ENCODE measurements at places on chromosomes 3 and 15. TPM values are rescaled to one million over a fixed set of nuclear protein-coding genes. Genes with fewer than 3 reads are reported as not detected.

The TXNRD3 gene
- 4.6 TPM for polyA plus RNA-seq

The CLEC3B gene
- polyA plus RNA-seq: not detected

DNA sequence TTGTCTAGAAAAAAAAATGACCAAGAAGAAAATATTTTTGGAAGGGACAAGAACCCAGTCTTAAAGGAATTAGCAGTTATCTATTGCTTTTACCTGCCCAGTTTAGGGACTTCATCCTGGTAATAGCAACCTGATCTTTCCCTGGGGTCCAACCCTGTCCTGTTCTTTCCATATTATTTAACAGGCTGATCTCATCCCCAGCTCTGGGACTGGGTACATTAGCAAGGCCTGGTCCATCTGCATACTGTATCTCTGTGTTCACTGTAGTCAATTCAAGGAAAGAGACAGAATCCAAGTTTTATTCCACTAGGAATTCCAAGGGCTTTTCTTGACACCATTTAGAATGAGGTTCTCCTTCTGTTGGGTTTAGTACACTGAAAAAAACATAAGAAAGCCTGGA is 191.7 kb upstream of the GADL1 start:
- no peak for DNase-seq

The SKOR1 gene
- polyA plus RNA-seq: 0.11 TPM

- no peak for DNase-seq
These were observed 49.5 kb upstream of the HACD2 start for GRCh38 chr3:123634149-123635051.

DNA sequence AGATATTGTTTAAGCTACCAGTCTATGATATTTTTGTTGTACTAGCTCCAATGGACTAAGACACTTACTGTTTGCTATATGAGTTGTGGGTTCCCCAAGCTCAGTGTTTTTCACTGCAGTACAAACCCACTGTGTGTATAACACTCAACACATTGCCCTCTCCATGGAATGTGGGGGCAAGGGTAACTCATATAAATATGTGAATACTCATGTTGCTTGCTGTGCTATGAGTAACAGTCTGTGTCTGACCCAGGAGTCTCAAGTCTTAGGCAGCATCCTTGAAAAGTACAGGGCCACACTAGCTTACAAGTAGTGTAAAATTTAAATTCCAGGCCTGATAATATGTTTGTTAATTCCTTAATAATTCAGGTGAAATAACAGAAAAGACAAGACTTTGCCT is 22.5 kb upstream of the CNTN3 start:
- DNase-seq: no peak

GRCh38 chr3:111781561-111782446 is 77.3 kb upstream of the PHLDB2 start:
- no peak for DNase-seq

- peak; percentile 13 for DNase-seq
These were observed 194.7 kb downstream of the LPP start for GRCh38 chr3:188348435-188349244.

- no peak for DNase-seq
These were observed 8.4 kb downstream of the GATA2 start for GRCh38 chr3:128484404-128485281.

The ZNF620 gene
- 2.1 TPM for polyA plus RNA-seq

DNA sequence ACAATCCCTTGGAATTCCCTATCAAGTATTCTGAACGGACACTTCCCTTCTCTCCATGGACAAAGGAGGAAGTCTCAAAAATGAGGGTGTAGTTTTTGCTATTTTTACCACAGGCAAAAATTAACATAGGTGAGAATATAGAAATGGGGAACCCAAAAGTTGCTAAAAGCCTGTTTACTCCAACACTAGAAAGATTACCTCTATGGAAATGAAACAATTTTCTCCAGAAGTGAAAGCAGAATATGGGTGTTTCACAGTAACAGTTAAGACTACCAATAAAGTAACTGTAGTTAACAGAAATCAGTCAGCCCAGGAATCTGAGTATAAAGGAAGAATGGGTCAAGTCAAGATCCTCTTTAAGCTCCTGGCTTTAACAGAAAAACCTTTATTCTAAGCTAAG is 9.3 kb downstream of the TRA2B start:
- no peak for DNase-seq

The KBTBD12 gene
- not detected for polyA plus RNA-seq

The CPLX3 gene
- polyA plus RNA-seq: not detected

The ZPLD1 gene
- polyA plus RNA-seq: 0.05 TPM

DNA sequence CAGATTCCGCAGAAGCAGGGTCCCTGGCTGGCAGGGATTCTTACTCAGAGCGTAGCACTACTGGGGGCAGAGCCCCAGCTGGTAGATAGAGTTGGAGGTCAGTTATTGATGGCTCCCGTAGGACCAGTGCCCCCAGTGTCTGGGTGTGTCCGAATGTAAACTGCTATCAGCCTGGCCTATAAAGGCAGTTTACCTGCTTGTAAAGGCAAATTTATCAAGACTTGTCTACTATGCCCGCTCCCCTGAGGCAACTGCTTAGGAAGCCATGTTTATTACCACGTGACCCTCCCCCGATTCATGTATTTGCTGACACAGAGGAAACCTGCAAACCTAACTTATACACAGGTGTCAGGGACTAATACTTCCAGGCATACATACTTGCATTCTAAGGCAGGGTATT is 607 bp upstream of the PPP1R14D start:
- no peak for DNase-seq

DNA sequence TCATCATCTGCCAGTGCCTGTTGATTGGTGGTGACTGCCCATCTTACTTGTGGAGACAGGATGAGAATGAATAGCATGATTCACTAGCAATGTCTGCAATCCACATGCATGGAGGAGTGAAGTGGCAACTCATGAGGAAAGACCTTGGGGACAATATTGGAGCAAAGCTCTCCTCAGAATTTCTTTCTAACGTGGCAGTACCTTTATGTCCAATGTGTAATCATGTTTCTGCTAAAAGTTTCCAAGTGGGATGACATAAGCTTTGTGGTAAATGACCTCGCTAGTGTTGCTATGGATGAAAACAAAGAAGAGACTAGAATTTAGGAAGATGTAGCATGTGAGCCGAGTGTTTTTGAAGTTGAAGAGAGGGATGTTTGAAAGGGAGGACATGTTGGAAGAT is 117.8 kb downstream of the CPNE4 start:
- no peak for DNase-seq

The CD200R1 gene
- 0.08 TPM for polyA plus RNA-seq

The HMCES gene
- polyA plus RNA-seq: 38.1 TPM

- DNase-seq: no peak
These were observed 1035.2 kb downstream of the MCTP2 start for GRCh38 chr15:95266451-95267061.

DNA sequence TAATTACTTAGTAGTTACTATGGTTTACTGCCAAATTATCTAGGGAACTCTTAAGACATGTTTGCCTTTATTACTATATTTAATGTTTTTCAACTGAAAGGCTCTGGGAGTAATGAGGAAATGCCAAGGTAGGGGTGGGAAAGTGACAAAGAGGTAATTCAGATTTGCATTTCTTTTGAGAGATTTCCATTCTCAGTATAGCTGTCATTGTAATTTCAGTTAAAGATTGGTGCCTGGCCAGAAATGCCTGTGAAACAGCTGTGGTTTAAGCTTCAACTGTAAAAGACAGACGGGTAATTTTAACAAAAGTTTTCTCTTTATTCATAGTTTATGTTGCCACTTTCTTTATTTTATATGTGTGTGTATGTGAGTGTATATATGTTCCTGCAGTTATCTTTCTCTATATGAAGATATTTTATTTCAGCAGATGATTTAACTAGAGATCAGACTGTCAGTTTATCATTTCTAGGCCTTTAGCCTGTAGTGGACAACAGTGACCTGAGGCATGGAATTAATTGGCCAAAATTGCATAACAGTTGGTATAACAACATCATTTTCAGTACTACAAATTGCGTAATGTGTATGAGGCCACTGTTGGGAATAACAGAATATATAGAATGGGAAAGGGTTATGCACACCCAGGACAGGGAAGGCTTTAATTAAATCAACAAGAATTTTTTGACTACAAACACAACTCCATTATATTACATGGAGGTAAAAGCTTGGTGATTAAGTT is 119.0 kb downstream of the BBX start:
- DNase-seq: no peak

The IFT80 gene
- 30.7 TPM for polyA plus RNA-seq

DNA sequence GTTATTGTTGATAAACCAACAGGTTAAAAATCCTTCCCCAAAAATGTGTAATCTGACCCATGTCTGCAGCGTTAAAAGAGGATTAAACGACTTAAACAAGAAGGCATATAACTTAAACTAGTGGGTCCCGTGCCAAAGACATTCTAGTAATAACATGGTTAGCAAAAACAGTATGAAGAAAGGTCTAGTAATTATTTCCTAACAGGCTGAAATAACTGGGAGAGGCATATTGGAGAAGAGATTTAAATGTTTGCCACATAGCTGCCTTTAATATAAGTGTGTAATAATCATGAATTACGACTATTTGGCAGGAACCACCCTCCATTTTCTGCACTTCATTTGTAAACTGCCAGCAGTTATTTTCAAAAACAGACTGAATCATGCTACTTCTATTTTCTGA is 67.7 kb upstream of the CSPG5 start:
- no peak for DNase-seq

The VIPR1 gene
- polyA plus RNA-seq: 0.80 TPM

DNA sequence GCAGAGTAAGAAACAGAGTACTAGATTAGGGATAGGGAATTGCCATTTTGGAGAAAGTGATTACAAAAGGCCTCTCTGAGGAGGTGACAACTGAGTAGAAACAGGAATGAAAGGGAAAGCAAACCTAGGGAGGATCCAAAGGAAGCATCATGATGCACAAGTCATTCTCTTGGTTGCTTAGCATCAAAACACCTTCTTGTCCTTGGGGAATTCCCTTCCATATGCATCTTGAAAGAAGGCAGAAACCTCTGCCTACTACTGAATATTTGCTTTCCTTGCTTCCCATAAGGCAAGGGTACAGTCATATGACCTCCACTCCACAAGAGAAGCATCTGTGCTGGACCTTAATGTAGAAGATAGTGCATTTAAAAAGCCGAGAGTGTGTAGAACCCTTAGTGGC is 24.1 kb downstream of the GABPB1 start:
- DNase-seq: no peak

The NMD3 gene
- 62.0 TPM for polyA plus RNA-seq

GRCh38 chr3:162443376-162443775 is 946.8 kb downstream of the OTOL1 start:
- no peak for DNase-seq

GRCh38 chr3:2390926-2391532 is 292.4 kb downstream of the CNTN4 start:
- DNase-seq: no peak

The STAC gene
- 2.8 TPM for polyA plus RNA-seq

DNA sequence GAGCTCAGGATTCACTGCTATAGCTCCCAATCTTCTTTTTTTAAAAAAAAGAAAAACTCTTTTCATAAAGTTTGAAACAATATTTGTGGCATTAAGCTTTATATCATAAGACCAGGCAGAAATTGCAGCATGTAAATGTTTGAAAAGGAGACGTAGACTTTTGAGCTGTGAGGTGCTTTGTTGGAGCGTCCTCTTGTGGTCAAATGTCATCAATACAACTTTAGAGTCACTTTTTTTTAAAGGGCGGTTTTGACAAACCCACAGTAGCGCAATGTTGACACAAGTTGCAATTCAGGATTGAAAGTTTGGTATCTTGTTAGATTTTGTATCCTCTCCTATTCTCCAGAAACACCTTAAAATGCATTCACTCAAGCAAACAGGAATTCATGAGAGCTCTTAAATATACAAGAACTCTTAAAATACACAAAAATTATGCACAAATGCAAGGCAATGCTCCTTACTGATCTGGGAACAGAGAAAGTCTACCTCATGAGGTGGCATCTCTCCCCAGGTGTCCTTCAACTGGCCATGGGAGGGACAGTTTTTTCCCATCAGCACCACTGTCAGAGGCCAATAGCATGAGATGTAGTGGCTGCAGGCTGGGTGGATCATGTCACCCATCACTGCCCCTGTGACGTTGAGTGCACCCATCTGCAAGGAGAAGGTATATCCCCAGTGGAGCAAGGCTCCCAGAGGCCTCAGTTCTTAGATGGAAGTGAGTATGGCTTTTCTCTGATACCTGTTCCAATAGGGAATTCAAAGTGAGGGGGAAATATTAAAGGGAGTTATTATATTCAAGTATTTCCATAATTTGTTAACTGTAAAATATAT is 70.7 kb downstream of the ANXA2 start:
- no peak for DNase-seq

- no peak for DNase-seq
These were observed 78.8 kb upstream of the THBS1 start for GRCh38 chr15:39502082-39502447.

The SLC12A6 gene
- polyA plus RNA-seq: 6.0 TPM

DNA sequence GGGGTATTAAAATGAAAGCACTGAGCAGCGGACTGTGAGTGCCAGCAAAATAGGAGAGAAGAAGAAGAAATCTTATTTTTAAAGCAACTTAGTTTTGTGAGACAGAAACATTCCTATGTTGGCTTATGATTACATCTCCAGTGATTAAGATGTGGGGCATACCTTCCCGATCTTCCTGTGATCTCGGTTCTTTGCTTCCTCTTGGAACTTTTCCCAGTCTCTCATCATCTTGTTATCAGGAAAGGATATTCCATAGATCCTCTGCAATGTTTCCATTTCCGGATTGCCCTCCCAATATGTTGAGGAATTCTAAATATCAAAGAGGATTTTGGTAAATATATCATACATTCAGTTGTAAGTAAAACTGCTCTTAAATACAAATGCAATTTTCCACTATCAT is 22.2 kb downstream of the TARS3 start:
- no peak for DNase-seq

- no peak for DNase-seq
These were observed 831 bp upstream of the ROBO2 start for GRCh38 chr3:77038930-77039605.

- DNase-seq: no peak
These were observed 70.8 kb downstream of the GPR156 start for GRCh38 chr3:120214176-120214575.

DNA sequence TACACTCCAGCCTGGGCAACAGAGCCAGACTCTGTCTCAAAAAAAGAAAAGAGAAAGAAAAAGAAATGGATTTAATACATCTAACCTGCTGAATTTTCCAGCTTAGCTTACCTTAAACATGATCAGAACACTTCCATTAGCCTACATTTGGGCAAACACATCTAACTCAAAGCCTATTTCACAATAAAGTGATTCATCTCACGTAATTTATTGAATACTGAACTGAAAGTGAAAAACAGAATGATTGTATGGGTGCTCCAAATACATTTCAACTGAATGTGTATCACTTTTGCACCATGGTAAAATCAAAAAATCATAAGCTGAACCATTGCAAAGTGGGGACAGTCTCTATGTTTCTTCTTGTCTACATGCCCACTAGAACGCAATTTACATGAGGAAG is 9.0 kb downstream of the PIK3R4 start:
- DNase-seq: no peak

The PROK2 gene
- not detected for polyA plus RNA-seq

The ACKR2 gene
- polyA plus RNA-seq: not detected

The ILDR1 gene
- not detected for polyA plus RNA-seq
